ENCODE measurements at places on chromosomes 3 and 15.

GRCh38 chr15:98231696-98232440 is 271.4 kb downstream of the ARRDC4 start:
- no peak for DNase-seq

DNA sequence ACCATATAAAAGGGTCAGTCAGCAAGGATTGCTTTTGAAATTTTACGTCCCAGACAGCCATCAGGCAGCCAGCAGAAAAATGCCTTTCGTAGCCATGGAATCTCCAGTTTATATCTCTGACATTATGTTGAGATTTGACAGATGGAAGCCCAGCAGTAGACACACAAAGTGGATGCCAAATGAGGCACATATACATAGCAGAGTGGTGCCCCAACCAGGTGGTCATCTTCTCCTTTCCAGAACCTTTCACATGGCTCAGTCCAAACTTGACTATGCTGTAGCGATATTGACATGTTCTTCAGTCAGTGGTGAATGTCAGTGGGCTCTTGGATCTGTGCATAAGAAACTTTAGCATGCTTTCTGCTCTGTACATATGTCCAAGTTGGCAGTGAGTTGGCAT is 123.3 kb upstream of the GBE1 start:
- no peak for DNase-seq

- DNase-seq, result no peak
Measured at GRCh38 chr15:31096563-31096962, 5.0 kb downstream of the TRPM1 start.

DNA sequence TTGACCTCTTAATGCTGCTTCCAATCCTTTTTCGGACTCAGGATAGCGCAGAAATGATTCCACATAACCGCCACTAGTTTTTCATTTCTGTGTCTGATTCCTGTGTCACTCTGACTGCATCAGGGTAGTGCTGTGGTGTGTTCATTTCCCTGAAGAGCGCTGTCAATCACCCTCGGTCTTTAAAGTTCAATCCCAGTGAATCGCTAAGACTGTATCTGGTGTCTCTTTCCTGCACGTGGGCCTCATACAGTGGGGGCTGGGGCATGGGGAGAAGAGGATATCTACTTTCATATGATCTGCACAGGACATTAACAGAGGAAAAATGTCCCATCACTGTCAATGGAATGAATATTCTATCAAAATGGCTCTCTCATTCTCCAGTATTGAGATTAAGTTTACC is 32.9 kb upstream of the BNIP2 start:
- no peak for DNase-seq

GRCh38 chr3:44248152-44248551 is 6.5 kb downstream of the TOPAZ1 start:
- DNase-seq, result no peak

DNA sequence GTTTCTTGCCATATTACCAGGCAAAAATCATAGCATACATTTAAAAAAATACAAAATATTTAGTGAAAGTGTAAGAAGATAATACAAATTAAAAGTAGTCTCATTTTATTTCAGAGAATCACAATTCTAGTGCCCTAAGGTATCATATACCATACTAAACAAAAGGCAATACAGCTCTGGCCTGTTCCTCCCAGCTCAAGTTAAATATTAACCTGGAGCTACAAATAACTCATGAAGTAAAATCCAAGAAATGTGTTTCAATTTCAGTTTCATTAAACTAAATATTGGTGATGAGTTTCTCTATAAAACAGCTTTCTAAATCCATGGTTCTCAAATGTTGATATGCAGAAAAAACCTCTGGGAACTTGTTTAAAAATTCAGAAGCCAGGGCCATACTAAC is 67.7 kb downstream of the INO80 start:
- DNase-seq, result no peak

DNA sequence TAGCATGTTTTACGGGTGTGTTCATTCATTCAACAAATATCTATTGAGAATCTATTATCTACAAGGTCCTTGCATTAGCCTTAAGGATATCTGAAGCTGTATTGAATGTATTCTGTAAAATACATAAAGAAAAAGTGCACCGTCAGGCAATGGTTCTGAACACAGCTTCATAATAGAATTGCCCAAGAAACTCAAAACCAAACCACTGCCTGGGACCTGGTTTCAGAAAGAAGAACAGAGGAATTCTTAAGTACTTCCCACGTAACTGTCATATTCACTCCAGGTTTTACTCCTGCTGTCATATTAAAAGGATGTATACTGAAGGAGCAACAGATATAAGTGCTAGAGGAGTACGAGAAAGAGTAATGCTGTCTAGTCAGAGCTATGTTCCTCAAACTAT is 115.9 kb downstream of the FGF12 start:
- no peak for DNase-seq

DNA sequence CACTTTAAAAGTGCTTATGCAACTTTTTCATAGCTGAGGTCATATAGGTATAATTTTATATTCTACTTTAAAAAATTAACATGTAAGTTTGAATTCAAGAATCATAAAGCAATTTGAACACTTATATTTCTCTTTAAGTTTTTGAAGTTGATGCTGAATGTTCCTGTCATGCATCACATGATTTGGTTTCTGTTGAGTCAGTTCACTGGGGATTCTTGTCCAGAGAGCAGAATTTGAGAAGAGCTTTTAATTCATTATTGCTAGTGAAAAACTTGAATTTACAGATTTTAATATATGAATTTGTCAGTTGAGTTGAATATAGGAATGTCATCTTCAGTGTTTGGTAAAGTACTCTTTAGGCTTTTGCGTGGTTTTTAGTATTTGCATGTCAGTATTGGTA is 7.9 kb downstream of the SLC25A26 start:
- DNase-seq, result no peak

DNA sequence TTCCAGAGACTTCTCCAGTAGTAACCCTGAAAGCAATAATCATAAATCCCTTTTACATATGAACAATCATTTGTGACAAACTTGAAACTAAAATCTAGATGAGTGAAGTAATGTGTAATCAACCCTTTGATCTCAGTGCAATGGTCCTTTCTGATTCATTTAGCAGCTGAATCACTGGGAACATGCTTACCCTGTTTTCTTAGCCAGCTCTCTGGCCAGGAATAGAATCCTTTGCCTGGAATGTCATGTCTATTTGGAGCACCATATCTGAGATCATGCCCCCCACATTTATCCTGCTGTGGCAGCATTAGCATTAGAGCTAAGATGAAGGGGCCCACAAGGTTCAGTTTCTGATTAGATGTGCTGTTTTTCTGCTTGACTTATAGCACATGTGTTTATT is 309.8 kb downstream of the OXSM start:
- DNase-seq, result no peak

- no peak for DNase-seq
Measured at GRCh38 chr3:177752831-177753230, 555.5 kb upstream of the TBL1XR1 start.

DNA sequence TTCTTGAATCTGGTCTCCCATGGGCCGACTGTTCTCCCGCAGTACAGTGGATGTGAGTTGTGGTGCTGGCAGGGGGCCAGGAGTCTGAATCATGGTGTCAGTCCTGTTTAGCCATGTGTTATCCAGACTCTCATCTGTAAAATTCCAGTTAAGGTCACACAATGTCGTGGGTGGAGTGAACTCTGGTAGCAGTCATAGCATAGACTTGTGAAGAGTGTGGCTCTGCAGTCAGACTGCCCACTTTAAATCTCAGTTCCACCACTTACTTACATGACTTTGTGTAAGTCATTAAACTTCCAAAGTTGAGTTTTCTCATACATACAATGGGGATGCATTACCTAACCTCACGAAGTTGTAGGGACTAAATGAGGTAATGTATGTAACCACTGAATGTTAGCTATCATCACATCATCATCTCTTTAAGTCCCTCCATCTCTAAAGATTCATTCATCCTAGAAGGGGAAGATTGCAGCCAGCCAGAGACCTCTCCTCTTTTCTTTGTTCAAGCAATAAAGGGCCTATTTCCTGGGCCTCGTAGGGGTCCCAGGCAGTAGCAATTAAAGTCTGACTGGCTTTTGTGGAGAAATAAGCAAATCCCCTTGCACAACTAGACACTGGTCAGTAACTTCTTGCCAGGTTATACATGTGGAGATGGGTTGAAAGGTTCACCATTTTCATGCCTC is 93.9 kb downstream of the PCCB start:
- no peak for DNase-seq

- peak; percentile 1 for DNase-seq
Measured at GRCh38 chr3:179068779-179069530, 2.7 kb downstream of the ZMAT3 start.

DNA sequence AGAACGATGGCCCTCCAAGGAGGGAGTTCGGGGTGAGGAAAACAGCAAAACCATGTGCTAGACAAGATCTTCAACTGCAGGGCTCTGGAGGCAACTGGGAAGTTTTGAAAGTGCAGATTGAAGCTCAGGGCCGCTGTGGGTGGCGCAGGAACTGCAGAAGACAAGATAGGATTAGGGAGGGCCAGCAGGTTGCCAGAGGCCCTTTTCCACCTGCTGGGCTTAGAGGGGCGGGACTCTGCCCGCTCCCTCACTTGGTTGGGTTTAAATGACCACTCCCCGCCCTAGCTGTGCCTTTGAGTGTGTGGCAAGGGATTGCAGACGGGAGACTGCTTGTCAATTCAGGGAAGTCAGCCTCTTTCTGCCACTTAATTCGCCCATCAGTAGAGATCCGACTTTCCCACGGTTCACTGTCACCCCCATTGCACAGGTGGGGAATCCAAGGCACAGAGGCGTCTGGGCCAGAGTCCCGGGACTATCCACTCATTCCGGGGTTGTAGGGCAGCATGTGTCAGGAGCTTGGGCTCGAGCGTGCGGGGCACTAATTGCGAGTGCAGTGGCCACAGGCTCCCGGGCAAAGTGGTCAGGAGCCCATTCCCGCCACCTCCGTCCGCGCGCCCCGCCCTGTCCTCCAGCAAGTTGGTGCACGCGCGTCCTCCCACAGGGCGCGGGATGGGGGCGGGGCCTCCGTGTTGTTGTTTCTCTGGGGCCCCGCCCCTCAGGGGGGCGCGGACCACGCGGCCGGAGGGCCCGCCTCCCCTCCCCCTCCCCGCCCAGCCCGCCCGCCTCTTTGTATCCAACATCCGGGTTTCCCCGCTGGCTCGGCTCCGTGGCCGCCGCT is at the start of gene ACVR2B:
ACVR2B (plus strand) TSS at position 816 of the 838 bp plus-strand sequence. CDS start 433 bp downstream, outside the sequence.
- peak; percentile 35 for DNase-seq

- no peak for DNase-seq
Measured at GRCh38 chr3:95134693-95135413, 1072.0 kb downstream of the NSUN3 start.

DNA sequence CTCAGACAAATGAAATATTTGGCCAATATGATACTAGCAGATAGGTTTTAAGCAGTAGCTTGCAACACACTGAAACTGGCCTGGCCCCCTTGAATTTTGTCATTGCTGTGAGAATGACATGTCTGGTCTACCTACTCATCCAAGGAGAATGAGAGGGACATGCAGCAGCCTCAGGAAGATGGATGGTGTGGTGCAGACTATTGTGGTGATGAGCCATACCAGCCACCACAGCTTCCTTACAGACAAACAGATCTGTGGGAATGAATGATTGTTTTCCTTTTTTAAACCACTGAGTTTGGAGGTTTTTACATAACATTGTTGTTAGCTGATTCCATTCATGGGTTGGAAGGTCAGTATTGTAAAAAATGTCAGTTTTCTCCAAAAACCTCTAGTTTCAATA is 133.7 kb upstream of the POU1F1 start:
- no peak for DNase-seq

DNA sequence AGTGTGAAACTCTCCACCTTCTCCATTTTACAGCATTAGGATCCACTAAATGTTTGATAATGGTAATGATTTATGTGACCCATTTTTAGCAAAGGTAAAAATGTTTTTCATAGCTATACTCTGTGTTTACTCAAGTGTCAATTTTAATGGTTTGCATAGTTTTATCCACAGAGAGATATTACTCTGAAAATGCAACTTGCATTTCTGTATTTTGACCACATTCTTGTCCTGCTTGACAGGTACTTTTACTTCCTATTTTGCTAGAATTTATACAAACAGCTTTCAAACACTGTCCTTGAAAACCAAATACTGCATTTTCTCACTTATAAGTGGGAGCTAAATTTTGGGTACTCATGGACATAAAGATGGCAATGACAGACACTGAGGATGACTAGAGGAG is 62.9 kb downstream of the SERPINI1 start:
- DNase-seq, result no peak

GRCh38 chr15:58454950-58455401 is 23.2 kb downstream of the LIPC start:
- DNase-seq, result no peak

GRCh38 chr3:158672215-158673176 is at the start of gene LXN:
Gene LXN (minus strand): TSS chr3:158672648. CDS start chr3:158672478, 170 bp downstream.
- DNase-seq, result peak; percentile 23

- DNase-seq, result no peak
Measured at GRCh38 chr3:163547014-163547685, 1531.1 kb downstream of the SI start.

GRCh38 chr15:77497110-77497737 is 76.5 kb downstream of the HMG20A start:
- no peak for DNase-seq

DNA sequence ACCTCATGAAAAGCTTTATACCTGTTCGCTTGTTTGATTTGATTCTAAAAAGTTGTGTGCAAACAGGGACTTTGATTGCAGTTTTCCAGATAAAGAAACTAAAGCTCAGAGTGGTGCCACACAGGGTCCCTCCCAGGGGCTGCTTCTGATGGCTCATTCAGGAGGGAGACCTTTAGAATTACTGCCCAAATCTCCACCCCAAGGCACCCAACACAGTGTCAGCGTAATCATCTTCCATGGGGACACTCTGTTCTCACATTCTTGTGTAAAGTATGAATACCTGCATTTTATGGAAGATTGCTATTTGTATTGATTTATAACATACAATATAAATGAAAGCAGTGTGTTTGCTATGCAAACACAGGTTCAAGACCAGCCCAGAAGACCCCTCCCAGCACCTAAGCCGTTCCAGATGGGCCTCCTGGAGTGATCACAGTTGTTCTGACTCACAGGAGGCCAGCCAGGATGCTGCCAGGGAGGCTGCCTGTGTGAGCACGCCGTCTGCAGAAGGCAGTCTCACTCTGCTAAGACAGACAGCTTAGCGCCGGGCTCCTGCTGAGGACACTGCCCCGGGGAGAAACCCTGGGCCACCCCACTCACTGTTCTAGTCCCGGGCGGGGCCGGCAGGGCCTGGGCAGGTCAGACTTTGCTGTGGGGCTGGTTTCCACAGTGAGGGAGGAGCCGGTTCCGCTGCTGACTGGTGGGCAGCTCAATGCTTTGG is 185.6 kb downstream of the FAM43A start:
- no peak for DNase-seq

GRCh38 chr3:28745436-28745835 is 396.8 kb upstream of the AZI2 start:
- DNase-seq, result no peak

GRCh38 chr3:128435058-128435457 is 31.6 kb downstream of the DNAJB8 start:
- no peak for DNase-seq

DNA sequence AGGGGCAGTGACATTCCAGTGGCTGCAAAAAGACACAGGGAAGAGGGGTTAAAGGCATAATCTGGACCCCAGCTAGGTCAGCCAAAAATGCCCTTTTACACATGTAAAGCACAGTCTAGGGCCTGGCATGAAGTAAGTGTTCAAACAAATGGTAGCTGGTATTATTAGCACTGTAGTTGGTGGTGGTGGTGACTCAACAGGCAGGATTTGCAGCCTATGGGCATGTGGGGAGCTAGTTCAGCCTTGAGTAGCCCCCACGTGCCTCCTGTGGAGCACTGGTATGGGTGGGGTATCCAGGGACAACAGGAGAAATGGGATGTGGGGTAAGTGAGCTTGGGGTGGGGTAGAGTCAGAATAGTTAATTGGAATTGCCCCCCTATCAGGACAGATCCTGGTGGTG is 27.6 kb downstream of the DNASE1L3 start:
- DNase-seq, result no peak
